Stimulated activated CD8-positive, alpha-beta memory T cell treated with anti-CD3 and anti-CD28 coated beads, Interleukin-4, amount 100 ng/mL, for 1 hour (primary cell): ENCODE measurements at places on chromosomes 12 and 14.

DNA sequence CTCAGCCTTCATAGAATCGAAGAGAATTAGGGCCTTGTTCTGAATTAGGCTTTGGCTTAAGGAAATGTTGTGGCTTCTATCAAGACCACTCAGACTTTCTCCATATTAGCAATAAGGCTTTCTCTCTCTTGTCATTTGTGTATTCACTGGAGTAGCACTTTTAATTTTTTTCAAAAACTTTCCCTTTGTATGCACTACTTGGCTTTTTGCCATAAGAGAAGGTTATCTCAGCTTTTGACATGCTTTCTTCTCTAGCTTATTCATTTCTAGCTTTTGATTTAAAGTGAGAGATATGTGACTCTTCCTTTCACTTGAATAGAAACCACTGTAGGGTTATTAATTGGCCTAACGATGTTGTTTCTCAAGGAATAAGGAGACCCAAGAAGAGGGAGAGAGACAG lies 244.2 kb downstream of the GPHN start:
- no peak for DNase-seq

DNA sequence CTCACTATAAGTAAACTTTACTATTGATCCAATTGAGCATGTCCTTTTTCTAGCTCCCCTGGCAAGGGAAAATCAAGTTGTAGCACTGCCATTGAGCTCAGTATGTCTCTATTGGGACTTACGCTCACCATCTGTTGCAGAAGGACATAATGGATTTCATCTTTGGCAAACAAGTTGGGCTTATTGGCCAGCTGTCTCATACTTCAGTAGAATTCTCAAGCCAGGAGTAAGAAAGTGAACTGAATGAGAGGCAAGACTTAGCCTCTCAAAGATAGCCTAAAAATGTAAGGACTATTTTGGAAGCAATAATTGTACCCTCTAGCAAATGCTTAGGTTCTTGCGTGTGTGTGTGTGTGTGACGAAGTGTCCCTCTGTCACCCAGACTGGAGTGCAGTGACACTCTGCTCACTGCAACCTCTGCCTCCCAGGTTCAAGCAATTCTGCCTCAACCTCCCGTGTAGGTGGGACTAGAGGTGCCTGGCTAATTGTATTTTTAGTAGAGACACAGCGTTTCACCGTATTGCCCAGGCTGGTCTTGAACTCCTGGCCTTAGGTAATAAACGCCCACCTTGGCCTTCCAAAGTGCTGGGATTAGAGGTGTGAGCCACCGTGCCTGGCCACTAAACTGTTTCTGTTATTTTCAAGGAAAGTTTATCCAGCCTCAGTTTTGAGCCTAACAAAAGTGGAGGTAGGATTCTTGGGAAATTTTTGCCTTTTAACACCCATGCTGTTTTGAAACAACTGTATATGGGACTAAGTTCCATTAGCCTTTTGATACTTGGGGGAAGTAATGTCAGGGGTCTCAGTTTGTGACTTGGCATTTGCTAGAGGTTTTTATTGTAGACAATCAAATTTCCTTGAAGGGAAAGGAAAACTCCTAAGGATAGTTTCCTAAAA lies 7.0 kb downstream of the HNRNPA1 start:
- DNase-seq: no peak

DNA sequence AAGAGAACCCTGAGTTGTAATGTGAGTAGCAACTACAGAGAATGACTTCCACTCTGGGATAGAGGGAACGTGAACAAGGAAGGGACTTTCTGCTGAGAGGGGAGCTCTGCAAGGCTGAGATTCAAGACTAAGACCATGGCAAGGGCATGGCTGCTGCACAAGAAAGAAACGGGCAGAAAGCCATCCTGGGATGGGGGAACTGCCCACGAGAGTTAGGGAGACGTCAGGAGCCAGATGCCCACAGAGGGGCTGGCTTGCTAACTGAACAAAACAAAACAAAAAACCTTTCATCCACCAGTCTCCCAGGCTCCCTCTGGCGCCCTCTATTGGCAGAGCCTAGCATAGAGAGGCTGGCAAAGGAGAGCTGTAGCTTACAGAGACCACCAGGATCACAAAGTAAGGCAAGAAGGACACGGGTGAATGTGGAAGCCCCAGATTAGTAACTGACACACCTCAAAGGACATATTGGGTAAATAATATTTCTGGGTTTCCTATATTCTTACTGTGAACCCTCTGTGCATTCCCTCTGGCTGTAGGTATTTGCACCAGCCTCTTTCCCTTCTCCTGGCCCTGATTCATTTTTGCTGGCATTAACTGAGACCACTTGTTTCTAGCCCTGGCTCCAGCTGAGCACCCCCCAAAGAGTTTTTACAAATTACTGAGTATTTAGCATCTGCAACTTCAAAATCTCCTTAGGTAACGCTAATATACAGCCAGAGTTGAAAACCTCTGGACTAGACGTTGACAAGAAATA lies 338.3 kb downstream of the EMP1 start:
- DNase-seq: no peak

DNA sequence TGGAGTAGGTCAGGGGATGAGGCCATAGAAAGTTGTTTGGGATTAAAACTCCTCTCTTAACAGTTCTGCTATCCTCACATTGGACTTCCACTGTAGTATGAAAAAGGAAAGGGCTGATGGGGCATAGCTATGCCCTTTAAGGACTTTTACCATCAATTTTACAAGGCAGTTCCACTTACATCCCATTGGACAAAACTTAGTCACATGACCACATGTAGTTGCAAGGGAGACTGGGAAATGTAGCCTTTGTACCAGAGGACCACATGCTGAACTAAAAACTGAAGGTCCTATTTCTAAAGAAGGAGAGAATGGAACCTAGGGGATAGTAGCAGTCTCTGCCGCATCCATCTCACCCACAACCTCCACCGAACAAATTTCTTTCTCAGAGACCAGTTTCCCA lies 6.8 kb upstream of the SLC5A8 start:
- no peak for DNase-seq

DNA sequence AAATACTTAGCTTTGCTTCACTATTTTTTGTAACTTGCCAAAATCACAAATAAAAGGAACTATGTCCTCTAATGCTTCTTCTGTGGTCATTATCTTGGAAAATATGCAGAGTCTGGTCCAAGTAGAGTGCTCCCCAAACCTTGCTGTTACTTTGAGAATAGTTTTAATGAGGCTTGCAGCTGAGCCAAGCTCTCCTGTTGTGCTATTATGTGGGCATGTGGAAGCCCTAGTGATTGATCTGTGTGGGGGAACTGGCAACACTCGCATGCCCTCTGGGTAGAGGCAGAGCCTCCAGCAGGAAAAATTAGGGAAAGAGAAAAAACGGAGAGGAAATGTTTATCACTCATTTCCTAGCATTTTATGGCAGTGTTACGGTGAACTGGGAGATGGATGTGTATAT lies 473.1 kb downstream of the EGLN3 start:
- no peak for DNase-seq

GRCh38 chr12:121489874-121490273 lies 90.0 kb downstream of the RNF34 start:
- DNase-seq: no peak

DNA sequence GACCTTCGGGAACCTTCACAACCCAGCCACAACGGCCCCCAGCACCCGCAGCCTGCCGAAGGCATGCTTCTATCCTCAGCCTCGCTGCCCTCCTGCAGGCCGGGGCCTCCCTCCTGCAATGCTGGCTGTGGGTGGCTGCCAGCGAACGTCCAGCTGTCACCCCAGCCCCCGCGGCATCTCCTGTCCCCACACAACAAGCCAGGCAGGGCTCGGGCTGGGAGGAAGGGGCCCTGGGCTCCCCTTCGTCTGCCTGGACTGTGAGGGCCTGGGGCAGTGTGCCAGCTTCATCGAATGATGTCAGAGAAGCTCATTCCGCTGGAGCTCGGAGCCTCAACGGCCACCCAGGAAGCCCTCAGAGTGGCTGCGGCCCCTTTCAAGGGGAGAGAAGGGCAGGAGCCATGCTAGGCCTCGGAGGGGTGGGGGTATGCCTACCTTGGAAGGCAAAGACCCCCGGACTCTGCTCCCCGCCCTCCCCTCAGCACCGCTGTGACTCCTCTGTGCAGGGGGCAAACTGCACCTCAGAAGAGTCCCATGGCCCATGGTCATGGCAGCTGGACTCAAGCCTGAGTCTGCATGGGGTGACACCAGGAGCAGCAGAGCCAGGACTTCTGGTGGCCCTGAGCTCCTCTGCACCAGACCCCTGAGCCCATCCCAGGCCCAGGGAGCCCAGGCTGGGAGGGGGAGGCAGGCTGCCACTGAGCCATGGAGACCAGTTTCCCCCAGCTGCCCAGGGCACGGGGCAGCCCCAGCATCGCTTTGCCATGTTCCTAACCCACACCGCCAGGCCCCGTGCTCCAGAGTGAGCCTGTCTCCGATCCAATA lies 24.7 kb upstream of the C14orf180 start:
- DNase-seq: no peak

GRCh38 chr14:98171654-98172053 lies 1100.3 kb downstream of the BCL11B start:
- no peak for DNase-seq

- DNase-seq: no peak
Measured at GRCh38 chr14:104517867-104518266, 61.7 kb upstream of the C14orf180 start.

- DNase-seq: no peak
Measured at GRCh38 chr12:3797531-3798048, 44.7 kb upstream of the CRACR2A start.

DNA sequence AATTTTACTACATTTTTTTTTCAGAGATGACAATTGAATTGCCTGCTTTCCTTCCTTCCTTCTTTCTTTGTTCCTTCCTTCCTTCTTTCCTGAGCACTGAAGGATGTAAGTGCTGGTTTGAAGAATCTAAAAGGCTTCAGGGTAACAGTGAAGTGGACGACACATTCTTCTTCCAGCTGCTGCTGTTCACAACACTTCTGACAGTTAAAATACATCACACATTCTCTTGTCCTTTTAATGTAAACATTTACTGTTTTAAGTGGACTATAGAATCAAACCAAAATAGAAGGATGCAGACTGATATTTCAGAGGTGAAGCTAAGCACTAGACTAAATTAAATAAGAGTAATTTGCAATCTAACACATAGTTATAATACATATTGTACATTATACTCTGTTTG lies 151.5 kb downstream of the MSRB3 start:
- DNase-seq: no peak

GRCh38 chr12:101209319-101210302 lies at the start of gene SLC5A8:
Gene SLC5A8 (minus strand): TSS chr12:101210238. CDS start chr12:101209848, 390 bp downstream.
- no peak for DNase-seq

GRCh38 chr12:65756267-65756666 lies 68.0 kb upstream of the HMGA2 start:
- no peak for DNase-seq

- DNase-seq: no peak
Measured at GRCh38 chr14:65106736-65107135, 4.4 kb upstream of the MAX start.

DNA sequence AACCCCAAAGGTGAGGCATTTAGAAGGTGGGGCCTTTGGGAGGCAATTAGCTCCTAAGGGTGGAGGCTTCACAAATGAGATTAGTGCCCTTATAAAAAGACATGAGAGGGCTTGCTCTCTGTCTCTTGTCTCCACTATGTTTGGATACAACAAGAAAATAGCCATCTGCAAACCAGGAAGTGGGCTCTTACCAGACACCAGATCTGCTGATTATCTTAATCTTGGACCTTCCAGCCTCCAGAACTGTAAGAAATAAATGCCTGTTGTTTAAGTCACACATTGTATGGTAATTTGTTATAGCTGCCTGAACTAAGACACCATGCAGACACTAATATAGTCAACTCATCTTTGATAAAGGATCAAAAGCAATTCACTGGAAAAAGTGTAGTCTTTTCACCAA lies 34.4 kb downstream of the TMEM116 start:
- DNase-seq: no peak

DNA sequence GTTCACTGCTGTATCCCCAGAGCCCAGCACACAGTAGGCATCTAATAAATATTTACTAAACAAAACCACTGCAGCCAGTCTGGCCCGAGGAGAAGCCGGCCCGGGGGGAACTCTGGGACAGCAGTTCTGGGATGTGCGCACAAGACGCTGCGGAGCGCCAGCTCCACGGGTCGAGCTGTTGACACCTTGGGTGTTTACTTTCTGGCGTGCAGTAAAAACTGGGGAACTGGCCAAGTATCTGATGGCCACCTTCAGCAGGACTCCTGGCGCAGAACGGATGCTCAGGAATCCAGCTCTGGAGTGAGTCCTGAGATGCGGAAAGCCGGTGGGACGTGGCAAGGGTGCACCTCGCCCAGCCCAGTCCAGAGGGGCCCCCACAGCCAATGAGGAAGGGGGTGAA lies 65.6 kb downstream of the NCOR2 start:
- DNase-seq: no peak

DNA sequence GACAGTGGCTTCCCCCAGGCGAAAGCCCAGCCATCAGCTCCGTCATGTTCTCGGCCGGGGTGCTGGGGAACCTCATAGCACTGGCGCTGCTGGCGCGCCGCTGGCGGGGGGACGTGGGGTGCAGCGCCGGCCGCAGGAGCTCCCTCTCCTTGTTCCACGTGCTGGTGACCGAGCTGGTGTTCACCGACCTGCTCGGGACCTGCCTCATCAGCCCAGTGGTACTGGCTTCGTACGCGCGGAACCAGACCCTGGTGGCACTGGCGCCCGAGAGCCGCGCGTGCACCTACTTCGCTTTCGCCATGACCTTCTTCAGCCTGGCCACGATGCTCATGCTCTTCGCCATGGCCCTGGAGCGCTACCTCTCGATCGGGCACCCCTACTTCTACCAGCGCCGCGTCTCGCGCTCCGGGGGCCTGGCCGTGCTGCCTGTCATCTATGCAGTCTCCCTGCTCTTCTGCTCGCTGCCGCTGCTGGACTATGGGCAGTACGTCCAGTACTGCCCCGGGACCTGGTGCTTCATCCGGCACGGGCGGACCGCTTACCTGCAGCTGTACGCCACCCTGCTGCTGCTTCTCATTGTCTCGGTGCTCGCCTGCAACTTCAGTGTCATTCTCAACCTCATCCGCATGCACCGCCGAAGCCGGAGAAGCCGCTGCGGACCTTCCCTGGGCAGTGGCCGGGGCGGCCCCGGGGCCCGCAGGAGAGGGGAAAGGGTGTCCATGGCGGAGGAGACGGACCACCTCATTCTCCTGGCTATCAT lies 663 bp downstream of the PTGER2 start:
- DNase-seq: no peak

DNA sequence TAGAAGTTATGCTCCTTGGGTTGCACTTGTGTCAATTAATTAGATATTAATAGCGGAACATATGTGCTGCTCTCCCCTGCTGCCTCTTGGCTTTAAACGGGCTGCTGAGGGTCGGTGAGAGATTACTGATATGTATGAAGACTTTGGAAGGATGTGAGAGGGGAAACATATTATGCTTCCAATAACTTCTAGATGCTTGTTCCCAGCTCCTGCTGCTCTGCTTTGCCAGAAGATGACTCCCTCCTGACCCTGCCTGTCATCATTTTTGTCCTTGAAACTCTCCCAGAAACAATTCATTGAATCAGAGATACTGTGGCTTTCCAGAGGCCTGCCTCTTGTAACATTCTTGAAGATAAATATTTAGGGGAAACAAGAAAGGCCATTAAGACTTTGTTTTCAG lies 300.1 kb upstream of the STXBP6 start:
- DNase-seq: no peak

GRCh38 chr12:102093319-102093718 lies 26.6 kb downstream of the NUP37 start:
- DNase-seq: no peak
